ENCODE measurements at places on chromosomes 2 and 18.

DNA sequence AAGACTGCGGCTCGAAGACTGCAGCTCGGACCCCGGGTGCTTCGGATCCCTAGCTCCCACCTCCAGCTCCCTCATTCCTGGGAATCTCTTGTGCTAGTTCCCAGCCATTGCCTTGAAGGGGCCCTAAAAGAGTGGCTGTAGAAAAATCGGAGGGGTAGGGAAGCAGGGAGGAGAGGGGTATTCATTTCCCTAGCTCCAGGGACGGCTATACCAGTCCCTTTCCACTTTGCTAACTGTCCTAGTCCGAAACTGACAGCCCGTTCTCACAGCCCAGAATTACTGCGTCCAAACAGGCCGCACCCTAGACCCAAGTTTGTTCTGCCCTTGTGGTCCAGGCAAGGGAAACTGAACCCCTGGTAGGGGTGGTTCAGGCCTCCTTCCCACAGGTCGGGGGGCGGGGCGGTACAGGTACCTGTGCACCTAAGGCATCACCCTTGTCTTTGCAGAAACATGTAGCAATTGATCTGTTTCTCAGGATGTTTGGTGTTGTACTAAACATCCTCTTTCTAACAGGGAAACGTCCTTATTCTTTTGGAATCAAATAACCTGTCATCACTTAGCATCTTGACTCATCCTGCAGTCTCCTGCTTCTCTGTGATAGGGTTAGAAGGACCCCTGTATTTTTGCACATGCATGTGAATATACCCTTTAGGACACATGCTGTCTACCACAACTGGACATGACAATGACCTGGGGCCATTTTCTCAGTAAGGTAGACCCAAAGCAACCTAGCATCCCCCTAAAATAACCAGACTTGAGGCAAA is 4.0 kb downstream of the EMX1 start:
- no peak overlapping the region for H3K4me3 ChIP-seq
- peaks cover 27% of the 10 kb centered on the region for H3K4me1 ChIP-seq
- DNase-seq: no peak
- H3K27me3 ChIP-seq: peaks cover 62% of the 10 kb centered on the region
- peaks cover 9% of the 10 kb centered on the region for H3K36me3 ChIP-seq

DNA sequence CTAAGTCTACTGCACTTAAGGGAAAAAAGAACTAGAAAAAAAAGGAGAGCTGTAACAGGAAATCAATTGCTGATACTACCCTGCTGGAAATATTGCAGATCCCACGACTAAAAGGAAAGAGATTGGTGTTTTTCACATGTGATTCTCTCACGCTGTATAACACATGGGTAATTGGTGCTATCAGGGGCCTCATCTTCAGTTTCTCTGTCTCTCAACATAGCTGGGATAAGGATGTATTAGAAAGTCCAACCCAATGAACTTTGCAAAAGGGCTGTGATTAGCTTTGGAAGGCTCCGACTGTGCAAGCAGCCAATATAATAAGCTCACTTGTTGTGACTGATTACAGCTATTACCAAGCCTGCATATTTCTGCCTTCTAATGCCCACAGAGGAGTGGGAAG is 133.4 kb downstream of the NRP2 start:
- no peak for DNase-seq
- peaks cover 42% of the 10 kb centered on the region for H3K27me3 ChIP-seq
- H3K27ac ChIP-seq: no peak overlapping the region
- H3K4me1 ChIP-seq: no peaks in the 10 kb centered on the region

- no peaks in the 10 kb centered on the region for H3K27me3 ChIP-seq
- no peak overlapping the region for H3K4me3 ChIP-seq
- H3K4me1 ChIP-seq: peaks cover 6% of the 10 kb centered on the region
- no peak for DNase-seq
Measured at GRCh38 chr2:44615950-44616518, 254.3 kb downstream of the CAMKMT start.

DNA sequence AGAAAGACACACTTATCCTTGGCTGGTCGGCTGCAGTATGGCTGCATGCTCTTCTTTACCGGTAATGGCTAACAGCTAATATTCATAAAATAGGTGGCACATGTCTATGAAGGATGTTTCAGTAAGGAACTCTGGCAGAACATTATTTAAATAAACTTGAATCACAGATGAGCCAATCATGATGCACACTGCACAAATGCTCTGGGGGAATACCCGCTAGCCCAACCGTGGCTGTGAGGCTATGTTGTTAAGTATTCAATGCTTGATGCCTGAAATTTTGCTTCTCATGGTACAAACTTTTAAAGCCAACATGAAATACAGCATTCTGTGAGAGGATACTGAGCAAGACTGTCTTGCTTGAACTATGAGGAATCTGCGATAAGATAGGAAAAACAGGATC is 505.8 kb downstream of the ZEB2 start:
- H3K27me3 ChIP-seq: no peaks in the 10 kb centered on the region
- no peak overlapping the region for H3K4me3 ChIP-seq
- H3K27ac ChIP-seq: no peak overlapping the region
- no peak for DNase-seq

DNA sequence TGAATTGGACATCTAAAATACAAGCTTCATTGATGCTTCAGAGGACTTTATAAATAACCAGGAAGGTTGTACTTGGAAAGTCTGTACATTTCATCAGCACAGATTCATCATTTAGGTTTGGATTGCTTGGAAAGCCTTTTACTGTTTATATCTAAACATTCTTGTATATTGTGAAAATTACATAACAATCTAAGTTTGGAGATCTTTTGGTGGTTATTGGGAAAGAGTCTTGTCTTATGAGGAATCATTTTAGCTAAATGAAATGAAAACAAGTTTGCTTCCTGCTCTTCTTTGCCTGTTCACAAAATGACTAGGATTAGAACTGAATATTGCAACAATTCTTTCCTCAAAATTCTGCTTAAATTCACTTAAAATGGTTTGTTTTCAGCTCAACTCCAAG is 79.3 kb downstream of the ABI2 start:
- no peaks in the 10 kb centered on the region for H3K27me3 ChIP-seq
- H3K27ac ChIP-seq: no peak overlapping the region
- peaks cover 6% of the 10 kb centered on the region for H3K4me1 ChIP-seq

DNA sequence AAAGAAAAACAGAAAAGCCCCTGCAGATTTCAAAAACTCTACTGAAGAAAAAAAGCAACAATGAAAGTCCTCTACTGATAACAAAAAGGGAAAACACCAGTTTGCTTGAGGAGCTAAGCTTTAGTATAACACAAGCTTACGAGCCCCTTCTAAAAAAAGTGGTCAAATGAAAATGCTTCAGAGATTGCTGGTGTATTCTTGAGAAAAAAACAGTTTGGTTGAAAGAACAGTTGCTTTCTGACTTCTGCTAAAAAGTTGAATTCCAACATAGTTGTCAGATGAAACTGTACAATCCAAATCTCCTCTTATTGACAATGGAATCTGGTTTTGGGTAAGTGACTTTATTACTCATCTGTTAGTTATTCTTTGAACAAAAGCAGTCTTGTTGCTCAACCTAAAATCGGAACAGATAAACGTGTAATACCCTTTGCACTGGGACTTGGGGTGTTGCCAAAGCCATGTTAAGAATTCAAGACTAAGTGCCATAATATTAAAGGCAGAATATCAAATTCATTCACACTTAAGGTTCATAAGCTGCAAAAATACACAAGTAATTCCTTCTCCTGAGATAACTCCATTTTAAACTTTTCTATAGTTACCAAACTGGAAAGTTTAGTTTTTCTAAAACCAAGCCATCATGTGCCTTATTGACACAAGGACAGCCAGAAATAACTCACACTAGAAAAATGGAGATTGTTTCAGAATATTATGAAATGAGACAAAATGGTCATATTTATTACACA is 45.3 kb upstream of the SPAG16 start:
- no peaks in the 10 kb centered on the region for H3K36me3 ChIP-seq
- no peak for DNase-seq
- H3K4me1 ChIP-seq: peaks cover under 1% of the 10 kb centered on the region
- H3K27me3 ChIP-seq: peaks cover 48% of the 10 kb centered on the region
- no peak overlapping the region for H3K4me3 ChIP-seq

DNA sequence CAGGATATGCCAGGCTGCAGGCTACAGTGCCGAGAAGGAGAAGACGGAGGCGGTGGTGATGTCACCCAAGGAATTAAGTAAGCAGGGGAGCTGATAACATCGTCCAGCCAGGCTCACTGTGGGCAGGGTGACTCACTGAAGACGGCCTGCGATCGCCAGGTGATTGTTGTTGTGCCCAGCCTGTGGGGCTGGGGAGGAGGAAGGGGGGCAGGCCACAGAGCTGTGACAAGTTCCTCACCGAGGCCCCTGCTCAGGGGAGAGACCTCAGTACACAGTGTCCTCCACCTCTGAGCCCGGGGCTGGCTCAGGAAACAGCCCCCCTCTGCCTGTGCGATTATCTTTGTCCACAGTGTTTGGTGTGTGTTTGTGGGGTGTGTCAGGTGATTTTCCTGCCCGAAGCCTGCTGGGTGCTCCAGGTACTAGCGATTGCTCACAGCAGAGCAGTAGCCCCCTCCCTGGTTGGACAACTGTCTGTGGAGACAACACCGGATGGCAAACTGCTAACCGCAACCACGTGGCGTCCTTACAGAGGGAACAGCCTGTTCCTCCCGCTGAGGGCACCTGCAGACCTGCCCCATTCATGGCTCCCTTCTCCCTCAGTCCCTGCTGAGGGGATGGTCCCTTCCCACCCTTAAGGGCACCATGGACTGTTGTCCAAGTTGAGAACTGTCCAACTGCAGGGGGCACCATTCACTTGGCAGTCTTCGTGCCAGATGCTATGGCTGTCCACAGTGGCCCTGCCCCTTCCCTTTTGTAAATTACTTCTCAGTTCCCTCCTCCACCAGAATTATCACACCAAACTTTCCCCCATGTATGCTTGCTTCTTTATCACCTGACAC is 95.1 kb downstream of the ZFP36L2 start:
- peaks cover 73% of the 10 kb centered on the region for H3K4me1 ChIP-seq
- peak; percentile 56 for DNase-seq
- H3K4me3 ChIP-seq: peak overlapping the region; percentile 84
- H3K27ac ChIP-seq: peak overlapping the region; percentile 99
- no peaks in the 10 kb centered on the region for H3K27me3 ChIP-seq
- H3K36me3 ChIP-seq: no peaks in the 10 kb centered on the region

- H3K27me3 ChIP-seq: peaks cover 36% of the 10 kb centered on the region
- H3K4me1 ChIP-seq: no peaks in the 10 kb centered on the region
- no peak overlapping the region for H3K4me3 ChIP-seq
- peak overlapping the region; percentile 43 for H3K27ac ChIP-seq
- no peaks in the 10 kb centered on the region for H3K36me3 ChIP-seq
- no peak for DNase-seq
Measured at GRCh38 chr2:1788478-1788959, 44.2 kb upstream of the PXDN start.

- H3K36me3 ChIP-seq: no peaks in the 10 kb centered on the region
- no peak overlapping the region for H3K27ac ChIP-seq
- H3K4me3 ChIP-seq: no peak overlapping the region
- H3K4me1 ChIP-seq: peaks cover 2% of the 10 kb centered on the region
- no peaks in the 10 kb centered on the region for H3K27me3 ChIP-seq
Measured at GRCh38 chr2:145464866-145465265, 944.9 kb upstream of the ZEB2 start.

GRCh38 chr2:63488118-63488713 is 100.1 kb downstream of the WDPCP start:
- no peaks in the 10 kb centered on the region for H3K4me1 ChIP-seq
- H3K4me3 ChIP-seq: no peak overlapping the region
- peaks cover 14% of the 10 kb centered on the region for H3K36me3 ChIP-seq
- no peak for DNase-seq
- no peaks in the 10 kb centered on the region for H3K27me3 ChIP-seq

DNA sequence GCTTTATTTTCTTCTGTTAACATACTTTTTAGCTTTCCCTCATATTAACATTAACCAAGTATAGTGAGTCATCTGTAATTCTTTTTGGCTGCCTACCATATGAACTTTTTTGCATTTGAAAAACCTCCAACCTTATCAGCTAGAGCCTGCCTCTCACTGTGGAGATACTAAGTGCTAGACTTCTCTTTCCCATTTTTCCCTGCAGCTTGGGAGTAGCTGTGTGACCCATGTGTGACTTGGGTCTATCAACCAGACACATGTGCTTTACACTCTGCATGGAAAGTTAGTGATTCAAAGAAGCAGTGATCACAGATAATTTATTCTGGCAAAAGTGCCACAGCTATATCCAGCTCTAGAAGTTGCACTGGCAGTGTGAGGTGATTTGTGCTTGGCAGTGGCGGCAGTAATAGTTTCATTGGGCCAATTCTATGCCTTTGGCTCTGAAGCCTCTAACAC is 36.3 kb downstream of the PREPL start:
- no peak for DNase-seq
- H3K27me3 ChIP-seq: no peaks in the 10 kb centered on the region
- H3K27ac ChIP-seq: no peak overlapping the region

DNA sequence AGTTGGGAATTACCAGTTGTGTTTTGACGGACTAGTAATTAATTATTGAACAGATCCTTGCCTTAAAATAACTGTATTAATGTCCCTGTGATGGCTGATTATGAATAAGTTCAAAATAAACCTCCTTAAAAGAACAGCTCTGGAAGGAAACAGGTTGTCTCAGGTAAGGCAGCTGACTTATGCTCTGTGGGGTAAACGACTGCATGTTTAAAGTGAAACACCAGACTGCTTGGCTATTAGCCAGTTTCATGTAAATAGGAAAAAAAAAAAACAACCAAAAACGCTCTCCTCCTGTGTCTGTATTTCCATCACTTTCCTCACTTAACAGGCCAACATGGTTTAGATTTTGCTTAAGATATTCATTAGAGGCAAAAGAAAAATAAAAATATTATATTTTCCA is 243.6 kb downstream of the TMEM182 start:
- H3K36me3 ChIP-seq: no peaks in the 10 kb centered on the region
- no peak for DNase-seq
- H3K4me1 ChIP-seq: no peaks in the 10 kb centered on the region
- no peak overlapping the region for H3K4me3 ChIP-seq

- no peak overlapping the region for H3K4me3 ChIP-seq
- no peaks in the 10 kb centered on the region for H3K36me3 ChIP-seq
- no peak overlapping the region for H3K27ac ChIP-seq
- no peak for DNase-seq
- H3K4me1 ChIP-seq: peaks cover 6% of the 10 kb centered on the region
Measured at GRCh38 chr2:215900843-215901242, 112.5 kb downstream of the MREG start.

GRCh38 chr2:152550386-152550785 is 166.9 kb downstream of the PRPF40A start:
- H3K27ac ChIP-seq: no peak overlapping the region
- H3K36me3 ChIP-seq: no peaks in the 10 kb centered on the region
- H3K4me3 ChIP-seq: no peak overlapping the region
- no peaks in the 10 kb centered on the region for H3K27me3 ChIP-seq
- no peaks in the 10 kb centered on the region for H3K4me1 ChIP-seq

GRCh38 chr2:152627351-152627957 is 89.8 kb downstream of the PRPF40A start:
- peaks cover 3% of the 10 kb centered on the region for H3K36me3 ChIP-seq
- H3K4me3 ChIP-seq: no peak overlapping the region
- peaks cover 34% of the 10 kb centered on the region for H3K27me3 ChIP-seq
- peaks cover 10% of the 10 kb centered on the region for H3K4me1 ChIP-seq
- DNase-seq: no peak

DNA sequence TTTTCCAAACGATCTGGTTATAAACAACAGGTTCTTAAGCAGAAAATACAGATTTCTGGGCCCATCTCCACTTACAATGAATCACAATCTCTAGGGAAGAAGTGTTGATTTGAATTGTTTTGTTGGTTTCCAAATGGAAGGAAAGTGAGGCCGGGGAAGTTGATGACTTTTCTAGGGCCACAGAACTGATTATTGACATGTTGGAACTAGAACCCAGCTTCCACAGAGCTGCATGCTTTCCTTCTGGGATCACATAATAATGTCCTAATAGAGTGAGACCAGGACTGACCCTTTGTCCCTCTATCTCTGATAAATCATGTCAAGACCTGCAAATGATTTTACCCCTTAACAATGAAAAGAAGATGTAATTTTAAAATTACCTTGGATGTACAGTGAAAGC is 332.2 kb downstream of the OSR1 start:
- H3K27ac ChIP-seq: no peak overlapping the region
- no peaks in the 10 kb centered on the region for H3K27me3 ChIP-seq
- no peak overlapping the region for H3K4me3 ChIP-seq
- no peaks in the 10 kb centered on the region for H3K4me1 ChIP-seq
